ENCODE measurements at places on chromosomes 13 and 19.
A peak's percentile ranks its signal among the peaks of the same experiment; 100 is the strongest.

GRCh38 chr13:96426167-96426566 lies 336.3 kb downstream of the HS6ST3 start:
- DNase-seq: no peak

- DNase-seq: no peak
These were observed 1357.8 kb upstream of the ATXN8OS start for GRCh38 chr13:68749796-68750195.

GRCh38 chr19:10222201-10222890 lies 8.8 kb downstream of the S1PR2 start:
- no peak for DNase-seq

- DNase-seq: no peak
These were observed 5.9 kb upstream of the MCF2L start for GRCh38 chr13:112962911-112963625.

DNA sequence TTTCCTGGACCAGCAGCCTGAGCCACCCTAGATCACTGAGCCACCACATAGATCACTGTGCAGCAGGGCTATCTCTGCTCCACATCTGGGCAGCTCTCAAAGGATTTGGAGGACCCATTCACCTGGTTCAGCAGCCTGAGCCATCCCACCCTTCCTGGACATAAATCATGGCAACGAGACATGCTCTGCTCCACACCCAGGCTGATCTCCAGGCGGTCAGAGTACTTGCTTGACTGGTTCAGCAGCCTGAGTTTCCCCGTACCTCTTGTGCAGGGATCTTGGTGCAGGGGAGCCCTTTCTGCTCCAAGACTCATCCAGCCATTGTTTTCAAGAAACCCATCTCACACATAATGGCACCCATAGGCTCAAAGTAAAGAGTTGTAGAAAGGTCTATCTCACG lies 195.3 kb downstream of the LIG4 start:
- DNase-seq: no peak

GRCh38 chr13:37288057-37288720 lies 182.7 kb upstream of the CSNK1A1L start:
- no peak for DNase-seq

GRCh38 chr13:27130979-27131623 lies 40.5 kb downstream of the USP12 start:
- DNase-seq: peak; percentile 59

- DNase-seq: no peak
These were observed 142.1 kb downstream of the GPC6 start for GRCh38 chr13:93368718-93369117.

DNA sequence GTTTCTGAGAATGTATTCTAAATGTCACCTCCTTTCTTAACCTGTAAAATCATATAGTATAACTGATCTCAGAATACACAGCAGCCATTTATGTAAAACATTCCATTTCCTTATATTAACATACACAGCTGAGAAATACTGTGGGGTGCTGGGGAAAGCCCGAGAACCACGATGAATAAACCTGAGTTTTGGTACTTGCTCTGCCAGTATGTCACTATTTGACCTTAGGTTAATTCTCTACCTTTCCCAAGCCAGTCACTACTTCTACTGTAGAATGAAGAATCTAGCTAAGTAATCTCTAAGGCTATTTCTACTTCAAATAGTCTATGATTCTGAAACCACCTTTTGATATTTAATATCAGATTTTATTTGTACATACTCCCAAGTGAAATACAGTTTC lies 173.7 kb downstream of the TBC1D4 start:
- DNase-seq: no peak

GRCh38 chr13:96417939-96418685 lies 328.2 kb downstream of the HS6ST3 start:
- no peak for DNase-seq

DNA sequence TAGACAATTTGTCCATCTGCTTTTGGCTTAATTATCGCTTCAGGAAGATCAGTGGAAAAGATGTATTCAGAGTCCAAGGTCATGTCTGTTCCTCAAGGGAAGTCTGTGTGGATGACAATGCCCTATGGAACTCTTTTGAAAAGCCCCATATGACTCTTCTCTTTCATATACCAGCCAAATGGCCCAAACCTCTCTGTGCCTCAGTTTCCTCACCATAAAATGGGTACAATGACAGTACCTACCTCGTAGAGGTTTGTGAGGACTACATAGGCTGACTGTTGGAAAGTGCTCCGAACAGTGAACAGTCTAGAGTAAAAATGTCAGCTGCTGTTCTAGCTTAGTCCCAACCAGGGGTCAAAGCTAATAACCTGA lies 104.6 kb downstream of the COL4A2 start:
- DNase-seq: no peak

DNA sequence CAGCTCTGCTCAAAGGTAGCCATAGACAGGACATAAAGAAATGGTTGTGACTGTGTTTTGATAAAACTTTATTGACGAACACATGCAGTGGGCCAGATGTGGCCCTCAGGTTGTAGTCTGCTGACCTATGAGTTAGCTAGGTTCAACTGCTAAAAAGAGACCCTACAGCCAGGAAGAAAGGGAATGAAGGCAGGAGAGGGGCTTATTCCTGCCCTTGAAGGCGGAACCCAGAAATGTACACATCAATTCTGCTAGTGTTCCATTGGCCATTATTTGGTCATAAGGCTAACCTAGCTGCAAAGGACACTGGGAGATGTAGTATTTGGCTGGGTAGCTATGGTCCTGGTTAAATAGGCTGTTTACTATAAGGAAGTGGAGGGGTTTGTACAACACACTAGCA lies 18.0 kb downstream of the APBA3 start:
- no peak for DNase-seq

DNA sequence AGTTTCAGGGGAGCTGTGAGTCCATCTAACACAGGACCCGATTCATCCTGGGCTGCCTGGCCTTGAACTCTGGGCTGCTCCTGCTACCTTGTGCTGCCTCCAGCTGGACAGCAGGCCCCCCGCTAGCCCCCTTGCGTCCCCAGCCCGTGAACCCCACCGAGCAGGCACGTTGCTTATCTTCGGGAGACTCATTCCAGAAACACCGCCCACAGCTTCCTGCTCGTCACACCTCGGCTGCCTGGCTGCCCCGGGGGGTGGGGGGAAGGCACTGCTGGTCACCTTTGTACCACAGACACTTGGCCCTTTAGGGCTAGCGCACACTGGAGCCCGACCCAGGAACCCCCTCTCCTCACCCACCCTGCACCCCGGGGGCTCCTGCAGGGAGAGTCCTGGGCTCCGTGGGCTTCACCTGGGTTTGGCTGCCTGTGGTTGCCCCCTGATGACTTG lies 48.1 kb downstream of the CRTC1 start:
- DNase-seq: no peak

- no peak for DNase-seq
These were observed 36.7 kb downstream of the ZAR1L start for GRCh38 chr13:32278426-32278825.

DNA sequence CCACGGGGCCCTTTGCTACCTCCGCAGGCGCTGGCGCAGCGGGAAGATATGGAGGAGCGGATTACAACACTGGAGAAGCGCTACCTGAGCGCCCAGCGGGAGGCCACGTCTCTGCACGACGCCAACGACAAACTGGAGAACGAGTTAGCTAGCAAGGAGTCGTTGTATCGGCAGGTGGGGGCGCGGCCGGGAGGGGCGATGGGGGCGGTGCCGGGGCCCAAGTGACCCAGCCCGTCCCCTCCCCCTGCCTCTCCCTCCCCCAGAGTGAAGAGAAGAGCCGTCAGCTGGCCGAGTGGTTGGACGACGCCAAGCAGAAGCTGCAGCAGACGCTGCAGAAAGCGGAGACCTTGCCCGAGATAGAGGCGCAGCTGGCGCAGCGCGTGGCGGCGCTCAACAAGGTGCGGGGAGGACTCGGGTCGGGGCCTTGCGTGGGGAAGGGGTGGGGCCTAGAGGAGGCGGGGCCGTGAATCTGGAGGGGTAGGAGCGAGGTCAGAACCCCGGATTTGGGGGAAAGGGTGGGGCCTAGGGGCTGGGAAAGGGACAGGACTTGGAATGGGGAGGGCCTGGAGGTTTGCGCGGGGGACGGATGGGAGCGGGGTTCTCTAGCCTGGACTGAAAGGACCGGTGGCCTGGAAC lies 13.7 kb downstream of the PPFIA3 start:
- no peak for DNase-seq

GRCh38 chr13:51793570-51794271 lies 10.2 kb downstream of the DHRS12 start:
- no peak for DNase-seq

DNA sequence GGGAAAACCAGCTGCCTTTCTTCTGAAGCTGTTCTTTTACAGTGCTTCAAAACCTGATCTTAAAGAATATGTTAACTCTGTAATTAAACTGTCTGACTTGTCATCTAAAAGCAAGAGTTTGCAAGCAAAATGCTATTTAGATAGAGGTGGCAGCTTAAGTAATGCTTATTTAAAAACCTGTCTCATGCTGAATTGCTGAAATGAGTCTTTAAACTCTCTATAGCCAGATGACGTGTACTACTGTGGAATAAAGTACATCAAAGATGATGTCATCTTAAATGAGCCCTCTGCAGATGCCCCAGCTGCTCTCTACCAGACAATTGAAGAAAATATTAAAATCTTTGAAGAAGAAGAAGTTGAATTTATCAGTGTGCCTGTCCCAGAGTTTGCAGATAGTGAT lies 22.9 kb downstream of the ITM2B start:
- DNase-seq: no peak

DNA sequence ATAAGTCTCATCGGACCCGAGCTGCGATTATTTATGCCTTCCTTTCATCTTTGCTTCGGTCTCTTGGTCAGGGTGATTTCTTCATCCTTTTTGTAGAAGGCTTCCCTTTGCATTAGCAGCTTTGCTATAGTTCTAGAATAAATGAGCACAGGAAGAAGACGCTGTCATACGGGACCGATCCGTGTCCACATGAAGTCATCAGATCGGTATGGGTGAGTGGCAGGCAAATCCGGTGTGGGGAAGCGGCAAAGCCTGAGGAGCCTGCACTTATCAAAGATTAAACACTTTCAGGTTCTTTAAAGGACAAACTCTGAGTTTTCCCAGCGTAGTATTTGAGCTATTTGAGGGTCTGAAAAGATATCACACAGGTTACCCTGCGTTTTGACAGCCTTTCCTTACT lies 119.3 kb downstream of the IRS2 start:
- DNase-seq: no peak

- DNase-seq: no peak
These were observed 26.7 kb downstream of the SPATA13 start for GRCh38 chr13:24187185-24187584.

GRCh38 chr13:50277127-50277526 lies 261.9 kb downstream of the KCNRG start:
- no peak for DNase-seq

- DNase-seq: no peak
These were observed 429.8 kb downstream of the FOXO1 start for GRCh38 chr13:40236566-40237168.

- DNase-seq: peak; percentile 31
These were observed 30.3 kb upstream of the CEACAM4 start for GRCh38 chr19:41657157-41657556.

DNA sequence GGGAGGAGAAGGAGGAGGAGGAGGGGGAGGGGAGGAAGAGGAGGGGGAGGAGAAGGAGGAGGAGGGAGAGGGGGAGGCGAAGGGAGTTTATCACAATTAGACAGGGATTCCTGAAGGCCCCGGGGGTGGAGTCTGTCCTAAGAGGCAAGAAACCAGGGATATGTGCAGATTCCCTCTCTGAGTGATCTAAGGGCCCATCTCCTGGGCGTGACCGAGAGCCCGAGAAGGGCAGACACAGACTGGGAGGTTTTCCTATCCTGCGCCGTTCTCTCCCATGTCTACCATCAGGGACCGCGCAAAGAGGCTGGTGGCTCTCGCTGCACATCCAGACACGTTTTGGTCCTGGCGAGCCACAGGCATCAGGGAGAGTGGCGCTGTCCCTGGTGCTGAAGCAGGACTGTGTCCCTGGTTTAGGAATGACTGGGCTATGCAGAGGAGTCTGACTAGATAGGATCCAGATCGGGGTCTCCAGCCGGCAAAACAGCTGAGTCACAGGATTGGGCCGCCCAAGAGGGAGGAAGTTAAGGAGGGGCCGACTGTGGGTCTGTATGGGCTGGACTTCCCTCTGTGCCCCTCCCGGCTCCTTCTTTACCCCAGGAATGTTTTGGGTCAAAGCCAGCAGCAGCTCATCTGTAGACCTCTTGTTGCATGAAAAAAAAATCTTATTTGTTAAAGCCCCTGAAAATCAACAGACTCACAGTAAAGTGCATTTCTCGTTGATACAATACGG lies 17.9 kb upstream of the ZNF175 start:
- DNase-seq: no peak

DNA sequence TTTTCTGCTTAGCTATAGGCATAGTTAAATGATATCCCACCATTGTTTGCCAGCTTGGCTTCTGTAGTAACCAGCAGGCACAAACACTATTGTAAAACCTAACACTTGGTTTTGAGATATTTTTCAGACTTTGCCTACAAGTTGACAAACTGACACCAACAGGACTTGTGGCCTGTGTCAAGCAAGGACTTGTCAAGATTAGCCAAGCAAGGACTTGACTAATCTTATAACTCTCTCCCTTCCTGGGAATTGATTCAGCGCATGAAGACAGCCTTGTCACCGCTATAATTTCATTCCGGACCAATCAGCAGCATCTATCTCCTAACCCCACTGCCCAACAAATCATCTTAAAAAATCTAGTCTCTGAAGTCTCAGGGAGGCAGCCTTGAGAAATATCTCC lies 72.7 kb upstream of the SLITRK1 start:
- DNase-seq: no peak

All from central memory CD4-positive, alpha-beta T cell (primary cell).